ENCODE measurements at places on chromosomes 3 and 15.

DNA sequence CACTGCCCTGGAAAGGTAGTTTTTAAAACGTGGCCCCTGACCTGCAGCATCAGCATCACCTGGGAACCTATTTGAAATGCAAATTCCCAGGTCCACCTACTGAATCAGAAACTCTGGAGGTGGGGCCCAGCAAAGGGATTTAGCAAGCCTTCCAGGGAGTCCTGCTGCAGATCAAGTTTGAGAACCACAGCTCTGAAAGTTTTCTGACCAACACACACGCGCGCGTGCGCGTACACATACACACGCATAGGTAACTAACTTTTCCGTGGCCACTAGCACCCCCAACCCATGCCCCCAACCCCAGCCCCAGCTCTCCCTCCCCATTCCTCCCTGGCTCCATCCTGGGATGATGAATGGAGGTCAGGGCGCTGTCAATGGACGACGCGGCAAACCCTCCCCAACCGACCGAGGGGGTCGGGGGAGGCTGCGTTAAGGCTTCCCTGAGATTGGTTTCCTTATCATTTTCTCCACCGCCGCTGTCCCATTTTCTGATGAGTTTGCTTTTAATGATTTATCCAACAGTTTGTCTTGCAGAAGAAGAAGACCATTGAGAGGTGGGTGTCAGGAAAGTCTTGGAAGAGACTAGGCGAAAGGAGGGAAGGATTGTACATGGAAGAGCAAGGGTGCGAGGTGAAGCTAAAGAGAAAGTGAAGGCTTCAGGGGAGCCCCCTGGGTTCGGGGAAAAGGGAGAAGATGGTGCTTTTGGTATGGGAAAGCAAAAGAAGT is 590 bp upstream of the BOC start:
- DNase-seq, result no peak

- DNase-seq, result no peak
Measured at GRCh38 chr15:39925112-39925842, 5.2 kb upstream of the GPR176 start.

- no peak for DNase-seq
Measured at GRCh38 chr3:122353215-122353614, 28.2 kb downstream of the CSTA start.

- DNase-seq, result no peak
Measured at GRCh38 chr15:91870876-91871537, 17.5 kb downstream of the SLCO3A1 start.

DNA sequence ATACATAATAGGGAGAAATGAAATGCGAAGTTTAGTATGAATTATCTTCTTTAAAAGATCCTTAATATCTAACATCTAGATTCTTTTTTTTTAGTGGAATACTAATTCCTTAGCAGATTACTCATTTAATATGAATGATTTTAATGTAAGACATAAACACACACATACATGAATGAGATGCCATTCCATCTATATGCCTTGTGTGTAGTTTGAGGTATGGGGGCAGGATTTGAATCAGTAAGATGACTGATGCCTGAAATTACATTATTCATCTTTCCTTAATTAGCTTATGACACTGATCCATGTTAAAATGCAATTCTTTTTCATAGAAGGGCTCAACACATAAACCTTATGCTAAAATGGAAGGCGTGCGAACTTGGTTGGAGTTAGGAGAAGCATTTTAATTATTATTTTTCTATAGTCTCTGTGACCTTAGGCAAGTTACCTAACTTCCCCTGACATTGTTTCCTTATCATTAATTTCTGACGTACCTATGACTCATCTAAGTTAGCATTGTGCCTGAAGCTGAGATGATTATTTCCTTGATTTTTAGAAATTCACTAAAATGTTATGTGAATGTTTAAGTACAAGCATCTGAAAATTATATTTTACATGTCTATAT is 10.8 kb upstream of the BNIP2 start:
- DNase-seq, result no peak

GRCh38 chr15:40623361-40623760 is 29.3 kb downstream of the KNL1 start:
- DNase-seq, result no peak

DNA sequence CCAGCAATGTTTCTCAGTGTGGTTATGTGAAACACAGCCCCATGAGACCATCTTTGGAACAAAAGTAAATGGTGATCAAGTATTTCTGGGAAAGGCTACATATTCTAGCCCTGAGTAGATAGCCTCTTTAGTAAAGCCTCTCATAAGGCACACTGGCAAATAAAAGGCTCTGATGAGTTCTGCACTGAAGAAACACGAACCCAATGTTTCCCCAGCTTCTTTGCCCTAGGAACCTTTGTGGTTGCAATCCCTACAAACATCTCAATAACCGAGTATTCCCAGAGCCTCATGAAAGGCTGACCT is 41.8 kb downstream of the RAB6B start:
- DNase-seq, result no peak

- DNase-seq, result peak; percentile 58
Measured at GRCh38 chr3:138118612-138119422, 3.4 kb upstream of the DZIP1L start.

DNA sequence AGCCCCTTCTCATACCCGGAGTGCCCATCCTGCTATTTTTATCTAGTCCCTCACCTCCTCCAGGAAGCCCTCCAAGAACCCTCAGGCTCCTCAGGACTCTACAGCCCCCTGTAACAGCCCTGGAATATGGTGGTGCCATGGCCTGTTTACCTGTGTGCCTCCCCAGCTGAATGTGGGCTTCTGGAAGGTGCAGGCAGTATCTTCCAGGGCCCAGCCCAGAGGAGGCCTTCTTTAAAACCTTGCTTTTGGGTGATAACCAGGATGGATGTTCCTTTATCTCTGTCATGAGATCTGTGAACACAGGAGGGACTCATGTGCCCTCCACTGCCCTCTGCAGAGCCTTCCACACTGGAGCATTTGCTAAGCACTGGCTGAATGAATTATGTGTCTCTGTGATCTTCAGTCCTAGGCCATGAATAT is 36.7 kb upstream of the MRPS22 start:
- DNase-seq, result no peak

DNA sequence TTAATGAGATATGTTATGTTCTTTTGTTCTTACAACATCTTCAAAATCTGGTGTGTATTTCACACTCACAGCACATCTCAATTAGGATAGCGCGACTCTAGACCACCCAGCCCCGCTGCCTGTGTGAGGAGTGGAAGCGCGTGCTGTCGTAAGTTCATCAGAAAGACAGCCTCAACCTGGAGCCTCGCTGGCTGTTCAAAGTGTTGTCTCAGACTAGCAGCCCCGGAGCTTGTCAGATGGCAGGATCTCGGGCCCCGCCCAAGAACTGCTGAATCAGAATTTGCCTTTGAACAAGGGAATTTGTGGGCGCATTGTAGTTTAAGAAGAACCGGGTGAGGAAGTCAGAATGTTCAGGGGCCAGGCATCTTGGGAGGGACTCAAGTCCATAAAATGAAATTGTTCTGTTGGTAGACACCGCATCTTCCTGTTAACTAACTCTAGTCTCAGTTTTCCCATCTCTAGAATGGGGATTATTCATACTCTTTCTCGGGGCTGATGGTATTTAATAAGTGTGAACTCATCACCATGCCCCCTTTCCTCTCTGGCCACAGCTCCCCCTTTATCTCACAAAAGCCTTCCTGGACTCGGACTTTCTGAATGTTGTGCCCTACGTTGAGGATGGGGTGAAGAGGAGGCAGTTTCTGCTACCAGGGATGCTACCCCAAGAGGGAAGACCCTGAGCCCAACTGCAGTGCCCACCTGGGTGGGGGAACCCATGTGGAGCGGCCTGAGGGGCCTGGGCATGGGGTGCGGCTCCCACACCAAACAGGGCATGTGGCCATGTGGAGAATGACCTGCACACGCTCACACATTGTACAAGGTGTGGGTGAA is 40.4 kb downstream of the BHLHE40 start:
- DNase-seq, result peak; percentile 70

DNA sequence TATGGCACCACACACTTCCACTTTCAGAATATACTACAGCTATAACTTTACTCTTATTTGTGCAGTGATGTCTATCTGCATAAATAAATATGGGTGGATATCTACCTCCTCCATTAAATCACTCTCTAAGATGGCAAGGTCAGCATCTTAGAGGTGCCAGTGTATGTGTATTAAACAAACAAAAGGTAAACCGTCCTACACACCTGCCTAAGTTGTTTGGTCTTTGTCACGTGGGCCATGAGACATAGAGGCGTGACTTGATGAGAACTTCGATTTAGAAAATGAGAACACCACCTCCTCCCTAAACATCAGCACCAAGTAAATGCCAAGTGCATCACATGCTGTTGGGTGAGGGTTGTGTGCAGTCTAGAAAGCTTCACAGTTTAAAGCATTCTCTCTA is 310.6 kb downstream of the GRM7 start:
- no peak for DNase-seq

GRCh38 chr15:81106560-81106959 is 27.5 kb upstream of the CFAP161 start:
- peak; percentile 11 for DNase-seq

GRCh38 chr3:38459499-38460048 is 5.9 kb downstream of the ACVR2B start:
- no peak for DNase-seq

GRCh38 chr15:97030251-97030650 is 699.8 kb downstream of the NR2F2 start:
- no peak for DNase-seq

- DNase-seq, result no peak
Measured at GRCh38 chr15:80875568-80876347, 96.6 kb downstream of the CEMIP start.

- peak; percentile 56 for DNase-seq
Measured at GRCh38 chr15:44719293-44719999, 8.1 kb downstream of the B2M start.

GRCh38 chr15:47505712-47506328 is 211.5 kb upstream of the SEMA6D start:
- no peak for DNase-seq

DNA sequence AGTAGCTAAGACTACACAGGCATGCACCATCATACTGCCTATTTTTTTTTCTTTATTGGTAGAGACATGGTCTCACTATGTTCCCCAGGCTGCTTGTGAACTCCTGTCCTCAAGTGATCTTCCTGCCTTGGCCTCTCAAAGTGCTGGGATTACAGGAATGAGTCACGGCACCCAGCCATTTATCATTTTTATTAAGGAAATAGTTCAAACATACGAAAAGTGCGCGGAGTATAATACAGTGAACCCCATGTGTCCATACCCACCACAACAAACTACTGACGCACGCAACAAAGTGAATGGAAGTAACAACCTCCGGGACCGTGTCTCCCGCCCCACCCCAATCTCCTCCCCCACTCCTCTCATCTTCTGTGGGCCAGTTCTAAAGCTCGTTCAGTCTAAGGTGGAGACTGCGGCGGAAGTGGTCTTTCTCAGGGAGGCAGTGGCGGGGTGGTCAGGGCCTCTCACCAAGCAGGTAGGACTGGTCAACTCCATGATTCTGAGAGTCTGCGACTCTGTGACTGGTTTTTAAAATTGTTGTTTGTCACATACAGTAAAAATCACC is 42.1 kb downstream of the DNAJB8 start:
- DNase-seq, result no peak

DNA sequence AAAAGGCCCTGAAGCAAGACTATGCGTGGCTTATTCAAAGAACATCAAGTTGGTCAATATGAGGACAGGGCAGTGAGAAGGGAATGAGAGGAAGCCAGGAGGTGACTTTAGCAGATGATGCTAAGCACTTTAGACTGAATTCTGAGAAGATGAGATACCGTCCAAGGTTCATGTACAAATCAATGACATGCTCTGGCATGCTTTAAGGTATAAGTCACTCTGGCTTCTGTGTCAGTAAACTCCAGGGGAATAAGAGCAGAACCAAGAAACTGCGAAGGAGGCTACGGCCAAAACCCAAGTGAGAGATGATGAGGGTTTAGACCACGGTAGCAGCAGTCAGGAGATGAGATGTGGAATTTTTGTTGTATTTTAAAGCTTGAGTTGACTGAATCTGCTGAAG is 8.9 kb upstream of the CCDC50 start:
- DNase-seq, result no peak

DNA sequence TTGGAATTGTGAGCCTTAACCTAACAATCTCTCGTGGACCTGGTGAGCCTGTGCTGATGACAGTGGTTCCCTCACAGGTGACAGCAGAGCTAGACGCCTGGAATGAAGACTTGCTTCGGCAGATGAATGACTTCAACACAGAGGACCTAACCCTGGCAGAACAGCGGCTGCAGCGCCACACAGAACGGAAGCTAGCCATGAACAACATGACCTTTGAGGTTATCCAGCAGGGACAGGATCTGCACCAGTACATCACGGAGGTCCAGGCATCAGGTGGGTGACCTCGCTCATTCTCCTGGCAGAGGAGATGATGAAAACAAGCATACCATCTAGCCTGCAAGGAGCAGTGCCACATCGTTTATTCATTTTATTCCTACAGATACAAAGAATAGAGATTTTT is 316.9 kb upstream of the UMPS start:
- DNase-seq, result no peak

GRCh38 chr3:81910244-81910852 is 148.9 kb upstream of the GBE1 start:
- DNase-seq, result no peak

DNA sequence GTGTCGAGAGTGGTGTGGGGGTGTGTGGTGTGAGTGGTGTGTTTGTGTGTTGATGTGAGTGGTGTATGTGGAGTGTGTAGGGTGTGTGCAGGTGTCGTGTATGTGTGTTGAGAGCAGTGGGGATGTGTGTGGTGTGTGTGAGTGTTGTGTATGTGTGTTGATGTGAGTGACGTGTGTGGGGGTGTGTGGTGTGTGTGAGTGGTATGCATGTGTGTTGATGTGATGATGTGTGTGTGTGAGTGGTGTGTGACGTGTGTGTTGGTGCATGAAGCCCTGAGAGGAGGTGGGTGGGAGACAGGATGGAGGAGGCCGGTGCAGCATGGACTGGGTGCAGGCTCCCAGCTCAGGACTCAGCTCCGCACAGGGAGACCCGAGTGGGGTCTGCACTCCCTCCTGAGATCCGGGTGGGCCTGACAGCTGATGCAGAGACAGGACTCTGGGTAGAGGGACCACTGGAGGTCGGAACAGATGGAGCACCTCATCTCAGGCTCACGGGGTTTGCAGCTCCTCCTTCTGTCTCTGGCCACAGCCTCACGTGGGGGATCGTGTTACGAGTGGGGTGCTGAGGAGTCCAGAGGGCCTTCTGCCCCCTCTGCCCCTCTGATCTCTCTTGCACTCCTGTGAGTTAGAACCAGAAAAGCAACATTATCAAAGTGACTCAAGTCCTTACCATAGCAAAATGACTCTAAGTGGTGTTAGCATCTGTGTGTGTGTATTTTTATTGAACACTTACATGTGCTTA is 41.3 kb downstream of the ARNT2 start:
- DNase-seq, result no peak

Data from stimulated activated CD4-positive, alpha-beta T cell treated with anti-CD3 and anti-CD28 coated beads, Interleukin-4, amount 100 ng/mL, for 1 hour (primary cell).